ENCODE measurements at places on chromosomes 2 and 18. TPM values are rescaled to one million over a fixed set of nuclear protein-coding genes. Genes with fewer than 3 reads are reported as not detected.

GRCh38 chr18:79156327-79156726 is 87.1 kb downstream of the ATP9B start:
- no peak for DNase-seq
- no peak overlapping the region for H3K4me3 ChIP-seq
- no peaks in the 10 kb centered on the region for H3K4me1 ChIP-seq
- H3K36me3 ChIP-seq: peaks cover 8% of the 10 kb centered on the region

DNA sequence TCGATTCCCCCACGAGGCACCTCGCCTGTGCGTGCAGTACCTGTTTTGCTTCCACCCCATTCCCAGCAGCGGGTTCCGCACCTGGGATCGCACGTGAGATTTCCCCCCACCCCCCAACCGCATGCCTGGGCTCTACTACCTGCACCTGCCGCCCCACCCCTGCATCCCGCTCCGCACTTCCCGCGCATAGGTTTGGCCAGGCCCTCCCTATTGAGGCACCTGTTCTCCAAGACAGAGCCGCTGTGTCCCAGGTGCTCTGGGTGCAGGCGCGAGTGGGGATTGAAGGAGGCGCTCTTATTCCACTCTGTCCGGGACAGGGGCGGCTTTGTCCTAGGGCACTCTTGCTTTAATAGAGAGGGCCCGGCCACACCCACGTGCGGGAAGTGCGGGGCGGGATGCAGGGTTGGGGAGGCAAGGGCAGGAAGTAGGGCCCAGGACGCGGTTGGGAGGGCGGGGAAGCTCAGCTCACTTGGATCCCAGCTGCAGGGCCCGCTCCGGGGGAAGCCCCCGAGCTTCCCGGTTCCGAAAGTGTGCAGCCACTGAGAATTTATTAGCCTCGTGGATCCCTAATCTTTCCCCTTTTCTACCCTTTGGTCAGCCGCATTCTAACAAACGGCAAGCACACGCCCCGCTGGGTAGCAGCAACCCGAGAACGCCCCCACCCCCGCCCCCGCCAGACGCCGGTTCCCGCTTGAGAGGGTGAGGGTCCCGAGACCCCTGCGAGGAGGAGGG is 670 bp upstream of the MOCOS start:
- DNase-seq: peak; percentile 43
- peaks cover 62% of the 10 kb centered on the region for H3K27me3 ChIP-seq
- no peaks in the 10 kb centered on the region for H3K36me3 ChIP-seq
- H3K4me3 ChIP-seq: peak overlapping the region; percentile 56
- no peak overlapping the region for H3K27ac ChIP-seq

DNA sequence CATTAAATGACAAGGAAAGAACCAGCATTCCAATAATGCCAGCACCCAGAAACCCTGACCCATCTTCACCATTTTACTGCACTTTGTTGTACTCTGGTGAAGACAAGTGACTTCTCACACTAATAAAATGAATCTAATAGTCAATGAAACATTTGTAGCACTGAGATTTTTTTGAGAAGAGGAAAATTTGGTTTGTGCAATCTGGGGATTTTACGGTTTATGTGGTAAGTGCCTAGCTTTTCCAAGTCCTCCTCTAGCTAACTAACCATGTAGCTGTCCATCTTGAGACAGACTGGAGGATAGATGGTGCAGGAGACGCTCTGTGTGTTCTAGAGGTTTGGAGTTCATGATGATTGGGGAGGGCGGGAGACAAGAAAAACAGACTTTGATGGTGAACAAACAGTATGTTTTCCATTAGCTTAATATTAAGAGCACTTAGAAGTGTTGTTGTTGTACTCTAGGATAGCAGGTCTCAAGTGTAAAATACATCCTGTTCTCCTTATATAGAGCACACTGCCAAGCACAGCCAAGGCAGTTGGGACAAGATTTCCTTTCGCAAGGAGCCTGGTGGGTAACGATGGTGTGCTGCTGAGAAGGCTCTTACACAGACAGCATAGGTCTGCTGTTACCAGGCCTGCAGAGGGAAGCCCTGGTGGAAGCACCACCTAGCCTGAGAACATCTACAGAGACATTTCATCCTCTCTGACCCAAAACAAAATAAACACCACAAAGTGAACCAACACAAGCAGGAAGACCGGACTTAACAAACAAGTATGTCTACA is 83.7 kb downstream of the BCL11A start:
- DNase-seq: no peak
- peaks cover 30% of the 10 kb centered on the region for H3K4me1 ChIP-seq
- H3K27ac ChIP-seq: no peak overlapping the region
- no peak overlapping the region for H3K4me3 ChIP-seq

DNA sequence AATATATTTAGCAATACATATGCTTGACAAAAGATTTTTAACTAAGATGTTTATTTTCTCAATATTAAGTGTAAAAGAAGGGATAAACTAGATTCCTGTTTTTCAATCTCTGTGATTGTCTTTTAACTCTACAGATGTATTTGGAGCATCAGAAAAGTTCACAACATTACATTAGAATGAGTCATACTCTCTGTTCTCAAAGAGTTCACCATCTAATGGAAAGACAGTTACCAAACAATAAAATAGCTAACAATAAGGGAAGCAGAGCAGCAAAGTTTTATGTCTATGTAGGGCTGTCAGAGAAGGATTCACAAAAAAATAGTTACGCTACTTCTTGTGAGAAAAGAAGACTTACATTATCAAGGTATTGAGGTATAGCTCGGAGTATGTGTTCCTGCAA is 109.2 kb upstream of the MAP2 start:
- no peaks in the 10 kb centered on the region for H3K27me3 ChIP-seq
- no peaks in the 10 kb centered on the region for H3K36me3 ChIP-seq
- no peak for DNase-seq
- no peak overlapping the region for H3K4me3 ChIP-seq
- no peak overlapping the region for H3K27ac ChIP-seq
- H3K4me1 ChIP-seq: no peaks in the 10 kb centered on the region

DNA sequence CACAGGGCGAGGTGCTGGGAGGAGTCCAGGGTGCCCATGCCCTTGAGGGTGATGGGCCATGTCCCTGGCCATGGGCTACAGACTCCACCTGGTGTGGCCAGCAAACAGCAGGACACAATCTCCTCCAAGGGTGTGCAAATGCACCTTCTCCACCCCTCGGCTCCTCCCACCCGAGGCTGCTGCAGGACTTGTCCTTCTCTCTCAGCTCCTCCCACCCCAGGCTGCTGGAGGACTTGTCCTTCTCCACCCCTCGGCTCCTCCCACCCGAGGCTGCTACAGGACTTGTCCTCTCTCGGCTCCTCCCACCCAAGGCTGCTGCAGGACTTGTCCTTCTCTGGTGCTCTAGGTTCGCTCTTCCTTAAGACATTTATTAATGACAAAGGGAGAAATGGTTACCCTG is 57.3 kb upstream of the SNTG2 start:
- H3K36me3 ChIP-seq: no peaks in the 10 kb centered on the region
- peak; percentile 58 for DNase-seq
- no peak overlapping the region for H3K4me3 ChIP-seq
- no peak overlapping the region for H3K27ac ChIP-seq
- H3K27me3 ChIP-seq: no peaks in the 10 kb centered on the region

- no peaks in the 10 kb centered on the region for H3K4me1 ChIP-seq
- H3K27ac ChIP-seq: no peak overlapping the region
- H3K36me3 ChIP-seq: no peaks in the 10 kb centered on the region
- H3K27me3 ChIP-seq: no peaks in the 10 kb centered on the region
These were observed 115.1 kb downstream of the PLCL1 start for GRCh38 chr2:197919487-197919886.

DNA sequence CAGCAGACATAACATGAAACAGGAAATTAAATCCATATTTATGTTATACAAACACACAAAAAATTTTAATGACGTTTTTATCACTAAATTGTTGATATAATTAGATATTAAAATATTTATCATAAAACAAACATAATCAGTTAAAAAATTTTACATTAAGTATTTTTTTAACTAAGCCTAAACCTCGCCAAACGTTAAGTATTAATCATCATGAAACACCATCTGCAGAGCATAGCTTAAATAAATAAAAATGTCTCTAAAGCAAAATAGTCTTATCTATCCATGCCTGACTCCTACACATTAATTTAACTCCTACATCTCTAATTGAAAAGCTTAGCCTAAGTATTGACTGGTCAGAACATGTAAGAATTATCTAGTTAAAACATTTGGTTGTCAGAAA is 271.6 kb upstream of the RND3 start:
- H3K27me3 ChIP-seq: no peaks in the 10 kb centered on the region
- H3K4me1 ChIP-seq: peaks cover 3% of the 10 kb centered on the region
- H3K4me3 ChIP-seq: no peak overlapping the region
- H3K36me3 ChIP-seq: no peaks in the 10 kb centered on the region

DNA sequence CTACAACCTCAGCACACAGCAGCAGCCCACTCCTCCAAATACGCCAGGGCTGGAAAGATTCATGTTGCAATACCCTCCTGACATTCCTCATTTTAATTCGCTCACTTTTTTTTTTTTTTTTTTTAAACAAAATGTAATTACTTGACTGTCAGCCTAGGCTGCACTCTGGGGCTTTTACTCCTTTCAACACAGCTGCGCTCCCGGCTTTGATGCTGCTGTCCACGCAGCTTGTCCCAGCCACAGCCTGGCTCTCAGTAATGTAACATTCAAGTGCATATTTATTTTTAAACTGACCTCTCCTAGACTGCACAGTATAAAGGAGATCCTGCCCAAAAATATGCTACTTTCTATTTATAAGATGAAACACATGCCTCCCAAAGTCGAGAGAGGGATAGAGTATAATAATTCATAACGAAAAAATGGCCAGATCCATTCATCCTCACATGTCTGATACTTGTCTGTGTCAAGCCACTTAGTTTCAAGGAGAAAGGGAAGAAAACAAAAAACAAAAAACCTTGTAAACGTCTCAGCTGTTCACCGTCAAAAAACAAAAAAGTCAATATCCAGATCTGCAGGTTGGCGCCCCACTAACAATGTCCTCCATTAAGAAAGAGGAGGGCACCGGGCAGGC is 949 bp downstream of the CDC42EP3 start:
- H3K27ac ChIP-seq: no peak overlapping the region
- DNase-seq: peak; percentile 42
- no peaks in the 10 kb centered on the region for H3K36me3 ChIP-seq
- H3K4me1 ChIP-seq: peaks cover 19% of the 10 kb centered on the region

DNA sequence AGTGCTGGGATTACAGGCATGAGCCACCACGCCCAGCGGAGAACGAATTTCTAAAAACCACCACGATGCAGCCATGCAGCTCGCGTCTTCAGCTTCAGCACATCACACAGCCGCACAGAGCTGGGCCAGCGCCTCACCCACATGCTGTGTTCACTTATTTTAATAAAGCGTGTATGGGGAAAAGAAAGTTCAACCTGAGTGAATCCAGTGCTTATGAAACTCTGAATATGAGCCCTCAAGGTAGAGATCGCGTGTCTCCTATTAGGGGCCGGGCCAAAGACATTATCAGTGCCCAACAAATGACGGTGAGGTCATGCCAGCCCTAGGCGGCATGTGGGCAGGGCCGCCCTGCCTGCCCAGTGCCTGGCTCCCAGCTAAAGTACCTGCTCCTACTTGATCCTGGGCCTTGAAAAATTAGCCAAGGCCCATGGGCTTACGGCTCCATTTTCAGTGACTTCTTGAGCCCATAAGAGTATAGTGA is 44.3 kb downstream of the SPRED2 start:
- no peaks in the 10 kb centered on the region for H3K36me3 ChIP-seq
- DNase-seq: no peak
- no peaks in the 10 kb centered on the region for H3K27me3 ChIP-seq
- H3K4me1 ChIP-seq: peaks cover 14% of the 10 kb centered on the region
- H3K27ac ChIP-seq: no peak overlapping the region
- no peak overlapping the region for H3K4me3 ChIP-seq

- no peak overlapping the region for H3K27ac ChIP-seq
- H3K4me1 ChIP-seq: no peaks in the 10 kb centered on the region
- DNase-seq: no peak
- no peak overlapping the region for H3K4me3 ChIP-seq
These were observed 85.1 kb upstream of the ATL2 start for GRCh38 chr2:38462121-38462661.

- no peaks in the 10 kb centered on the region for H3K36me3 ChIP-seq
- no peak for DNase-seq
- H3K27me3 ChIP-seq: no peaks in the 10 kb centered on the region
- no peak overlapping the region for H3K4me3 ChIP-seq
- no peaks in the 10 kb centered on the region for H3K4me1 ChIP-seq
These were observed 18.8 kb downstream of the FER1L5 start for GRCh38 chr2:96661324-96661723.

DNA sequence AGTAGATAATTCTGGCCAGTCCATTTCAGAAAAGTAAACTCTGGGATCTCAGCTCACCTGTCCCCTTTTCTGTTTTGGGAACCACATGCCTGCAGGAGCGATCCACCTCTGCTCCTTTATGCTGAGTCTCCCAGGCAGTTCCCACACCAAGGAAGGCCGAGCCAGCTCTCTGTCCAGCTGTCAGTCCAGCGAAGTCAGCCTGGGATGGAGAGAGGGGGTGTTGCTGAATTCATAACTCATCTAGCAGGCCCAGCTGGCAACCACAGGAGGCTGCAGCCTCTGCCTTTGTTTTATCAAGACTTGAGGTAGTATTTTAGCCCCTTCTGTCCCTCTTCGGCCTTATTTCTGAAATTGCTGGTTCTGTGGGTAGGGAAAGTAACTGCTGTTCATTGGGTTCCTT is 209.9 kb downstream of the ARL4C start:
- H3K4me1 ChIP-seq: peaks cover 26% of the 10 kb centered on the region
- H3K27me3 ChIP-seq: no peaks in the 10 kb centered on the region
- DNase-seq: no peak
- H3K4me3 ChIP-seq: no peak overlapping the region
- no peak overlapping the region for H3K27ac ChIP-seq

GRCh38 chr18:51323961-51324360 is 126.5 kb upstream of the MEX3C start:
- no peak overlapping the region for H3K4me3 ChIP-seq
- peaks cover 26% of the 10 kb centered on the region for H3K4me1 ChIP-seq
- no peak for DNase-seq
- H3K27me3 ChIP-seq: no peaks in the 10 kb centered on the region
- H3K27ac ChIP-seq: no peak overlapping the region

DNA sequence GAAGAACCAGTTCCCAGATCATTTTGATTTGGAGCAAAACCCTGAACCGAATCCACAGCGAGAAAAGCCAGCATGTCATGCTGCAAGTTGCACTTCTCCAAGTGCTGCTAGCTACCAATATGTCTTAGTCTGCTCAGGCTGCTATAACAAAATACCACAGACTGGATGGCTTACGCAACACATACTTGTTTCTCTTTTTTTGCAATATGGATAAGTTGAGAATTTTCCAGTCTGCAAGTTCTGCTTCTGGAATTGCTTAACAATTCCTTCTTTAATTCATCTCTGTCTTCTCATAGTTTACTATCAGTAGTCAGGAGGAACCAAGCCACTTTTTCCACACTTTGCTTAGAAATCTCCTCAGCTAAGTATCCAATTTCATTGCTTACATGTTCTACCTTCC is 105.9 kb upstream of the RBBP8 start:
- H3K27ac ChIP-seq: no peak overlapping the region
- DNase-seq: no peak
- no peak overlapping the region for H3K4me3 ChIP-seq

GRCh38 chr2:159555651-159556392 is 60.5 kb downstream of the BAZ2B start:
- no peak overlapping the region for H3K4me3 ChIP-seq
- DNase-seq: no peak
- H3K27ac ChIP-seq: peak overlapping the region; percentile 8
- H3K27me3 ChIP-seq: no peaks in the 10 kb centered on the region
- no peaks in the 10 kb centered on the region for H3K36me3 ChIP-seq

- DNase-seq: no peak
- no peaks in the 10 kb centered on the region for H3K36me3 ChIP-seq
- H3K27ac ChIP-seq: no peak overlapping the region
- H3K4me1 ChIP-seq: no peaks in the 10 kb centered on the region
- H3K27me3 ChIP-seq: no peaks in the 10 kb centered on the region
These were observed 89.0 kb downstream of the AAK1 start for GRCh38 chr2:69554568-69554967.

The ACVR1 gene
- 8.2 TPM for total RNA-seq

The SCLY gene
- total RNA-seq: 35.6 TPM

The PID1 gene
- 0.90 TPM for total RNA-seq

The CCDC74B gene
- 13.8 TPM for total RNA-seq
